ENCODE measurements at places on chromosomes 7 and 10.

DNA sequence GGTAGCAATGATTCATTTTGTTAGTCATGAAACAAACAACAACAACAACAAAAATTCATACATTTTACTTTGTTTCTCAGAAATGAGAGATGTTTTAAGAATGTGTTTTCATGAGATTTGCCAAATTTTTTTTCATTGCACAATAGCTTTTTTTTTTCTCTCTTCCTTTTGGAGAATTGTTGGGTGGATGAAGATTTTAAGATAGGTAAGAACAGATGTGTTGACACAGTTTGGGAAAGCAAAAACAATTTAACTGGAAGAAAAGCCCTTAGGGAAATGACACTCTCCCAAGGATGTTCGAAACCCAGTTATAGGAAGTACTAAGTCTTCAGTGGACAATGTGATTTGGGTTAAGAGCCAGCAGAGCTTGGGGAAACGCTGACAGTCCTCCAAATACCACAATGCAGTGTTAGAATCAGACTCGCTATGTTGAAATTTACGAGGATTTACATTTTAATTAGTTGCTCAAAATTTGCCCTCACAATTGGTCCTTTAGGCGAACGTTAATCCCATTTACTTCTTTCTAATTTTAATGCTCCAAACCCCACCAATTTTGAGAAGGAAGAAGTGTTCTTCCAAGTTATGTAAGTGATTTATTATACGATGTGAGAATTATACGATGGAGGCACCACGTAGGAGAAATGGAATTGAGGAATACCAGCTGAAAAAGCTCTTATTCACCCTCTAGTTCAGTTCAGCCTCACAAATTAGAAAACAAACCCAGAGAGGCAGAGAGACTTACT, 61.2 kb downstream of the HHEX start:
- no peak for DNase-seq

DNA sequence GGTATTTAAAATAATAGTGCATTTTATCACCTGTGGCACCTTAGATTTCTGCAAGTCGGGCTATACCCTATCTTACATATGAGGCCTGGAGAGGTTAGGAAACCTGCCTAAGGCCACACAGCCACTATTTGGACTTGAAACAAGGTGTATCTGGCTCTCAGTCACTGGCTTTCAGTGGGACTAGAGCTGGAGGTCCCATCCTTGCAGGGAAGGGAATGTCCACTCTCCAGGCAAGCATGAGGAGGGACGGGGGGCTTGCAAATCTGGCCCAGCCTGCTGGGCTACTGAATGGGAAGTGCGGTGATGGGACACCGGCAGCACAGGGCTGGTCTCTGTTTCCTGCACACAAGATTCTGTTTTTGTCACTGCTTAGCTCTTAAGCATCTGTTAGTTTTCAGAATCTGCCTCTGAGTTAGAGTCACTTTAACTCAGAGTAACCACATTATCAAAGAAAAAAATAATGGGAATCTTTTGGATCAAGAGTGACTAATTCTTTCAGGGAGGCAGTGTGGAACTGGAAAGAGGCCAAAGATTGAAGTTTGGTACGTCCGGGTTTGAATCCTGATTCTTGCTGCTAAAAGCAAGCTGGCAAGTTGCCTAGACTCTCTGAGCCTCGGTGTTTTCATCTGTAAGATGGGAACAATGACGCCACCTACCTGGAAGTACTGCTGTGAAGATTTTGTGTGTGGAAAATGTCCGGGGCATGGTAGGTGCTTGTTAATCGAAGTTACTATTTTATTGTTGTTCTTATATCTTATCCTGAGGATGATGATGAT, 33.8 kb upstream of the HABP2 start:
- no peak for DNase-seq

DNA sequence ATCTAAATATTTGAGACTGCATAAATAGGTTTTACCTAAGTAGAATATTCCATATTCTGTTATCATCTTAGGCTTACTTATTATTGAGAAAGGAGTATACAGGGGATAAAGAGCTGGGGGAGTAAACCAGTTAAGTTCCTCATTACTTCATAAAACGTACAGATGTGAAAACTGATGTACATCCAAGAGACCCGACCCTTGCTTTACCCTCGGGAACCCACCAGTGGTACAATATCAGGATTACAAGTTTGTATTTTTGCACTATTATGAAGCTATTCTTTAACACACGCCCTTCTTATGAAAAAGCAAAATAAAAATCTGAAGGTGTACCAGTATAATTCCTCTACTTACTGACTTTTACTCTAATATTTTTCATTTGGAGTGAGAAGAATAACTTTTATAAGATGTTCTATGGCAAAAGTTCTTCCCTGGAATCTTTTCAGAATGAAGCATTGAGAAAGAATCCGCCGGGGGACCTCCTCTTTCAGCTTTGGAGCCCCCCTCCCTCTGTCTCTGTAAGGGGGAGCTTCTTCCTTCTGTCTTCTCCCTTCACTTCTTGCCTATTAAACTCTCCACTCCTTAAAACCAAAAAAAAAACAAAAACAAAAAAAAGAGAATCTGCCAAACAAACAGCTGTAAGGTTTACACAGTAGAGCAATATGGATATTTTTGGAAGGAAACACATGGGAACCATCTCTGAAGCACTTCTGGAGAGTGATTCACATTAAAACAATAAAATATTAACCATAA, 550.0 kb downstream of the TNS3 start:
- no peak for DNase-seq

- no peak for DNase-seq
These were observed 13.5 kb upstream of the GPR85 start for GRCh38 chr7:113100121-113100603.

GRCh38 chr7:27204851-27205322, 5.0 kb upstream of the HOXA13 start:
- no peak for DNase-seq

GRCh38 chr7:30910411-30911073, 1.1 kb upstream of the AQP1 start:
- no peak for DNase-seq

DNA sequence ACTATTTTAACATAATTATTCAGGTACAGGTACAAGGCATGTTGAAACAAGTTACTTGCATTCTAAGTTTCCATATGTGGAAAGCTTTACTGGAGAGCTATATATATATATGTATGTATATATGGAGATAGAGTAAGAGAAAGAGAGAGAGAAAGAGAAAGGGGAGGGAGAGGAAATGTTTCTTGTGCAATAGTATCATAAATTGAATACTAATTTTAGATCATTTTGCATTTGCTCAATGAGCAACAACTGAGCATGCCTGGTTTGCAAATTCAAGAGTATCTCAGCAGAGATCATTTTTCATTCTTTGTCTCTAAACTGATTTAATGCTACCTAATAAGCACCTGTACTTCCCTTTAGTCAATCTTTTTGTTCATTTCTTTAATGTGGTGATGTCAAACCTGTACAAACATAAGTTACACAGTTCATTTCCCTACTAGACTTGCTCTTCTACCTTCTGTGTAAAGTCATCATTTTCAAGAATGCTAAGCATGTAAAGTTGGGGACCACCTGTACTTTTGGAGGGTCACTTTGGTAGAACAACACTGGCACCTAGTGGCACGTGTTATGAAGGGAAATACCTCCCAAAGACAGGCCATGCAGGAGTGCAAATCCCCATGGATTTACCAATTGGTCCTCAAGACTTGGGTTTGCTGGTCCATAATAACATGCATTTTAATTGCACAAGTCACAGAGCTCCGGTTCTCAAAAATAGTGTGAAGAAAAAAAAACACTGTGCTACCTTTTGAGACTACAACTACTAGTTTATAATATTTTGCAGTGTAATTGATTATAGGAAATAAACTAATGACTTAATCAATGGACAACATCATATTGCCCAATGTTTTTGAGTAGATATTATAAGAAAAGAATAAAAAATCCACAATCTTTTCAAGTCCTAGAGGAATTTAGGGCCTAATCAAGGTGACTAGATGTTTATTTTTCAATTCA, 431.2 kb upstream of the IGFBP3 start:
- DNase-seq: no peak

DNA sequence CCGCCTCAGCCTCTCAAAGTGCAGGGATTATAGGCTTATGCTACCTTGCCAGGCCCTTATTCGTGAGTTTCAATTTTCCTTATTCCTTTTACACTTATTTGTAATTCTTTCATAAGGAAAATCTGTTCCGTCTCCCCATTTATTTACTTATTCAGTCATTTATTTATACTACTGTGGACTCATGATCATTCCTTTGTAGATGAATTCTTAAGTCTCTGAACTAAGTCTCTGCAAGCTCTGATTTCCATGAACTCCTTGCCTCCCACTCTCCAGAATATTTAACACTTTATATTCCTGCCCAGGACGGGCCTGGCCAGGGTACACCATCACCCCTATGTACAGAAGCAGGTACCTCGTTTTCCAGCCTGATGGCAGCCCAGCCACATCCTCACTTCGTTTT, 39.4 kb downstream of the PFKFB3 start:
- no peak for DNase-seq

DNA sequence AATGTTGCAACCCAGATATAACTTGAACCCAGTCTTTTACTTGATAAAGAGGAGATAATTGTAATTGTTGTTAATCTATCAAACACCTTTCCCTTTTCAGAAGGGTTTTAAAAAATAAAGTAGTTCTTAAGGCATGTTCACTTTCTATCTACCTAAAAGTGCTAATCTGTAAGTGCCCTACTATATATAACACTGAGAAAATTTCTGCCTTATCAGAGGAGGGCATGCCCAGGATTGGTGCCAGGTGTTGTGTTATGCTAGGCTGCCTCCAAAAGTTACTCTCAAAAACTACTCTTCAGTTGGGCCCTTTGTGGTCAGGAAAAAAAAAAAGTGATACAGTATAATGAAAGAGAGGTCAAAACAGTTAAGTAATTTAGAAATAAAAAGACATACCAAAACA, 36.3 kb downstream of the SMNDC1 start:
- no peak for DNase-seq

GRCh38 chr10:92688927-92689662, 660 bp upstream of the HHEX start:
- DNase-seq: no peak

All from head of caudate nucleus (tissue), 42 donors.